ENCODE measurements at places on chromosomes 1 and 21. TPM values are rescaled to one million over a fixed set of nuclear protein-coding genes. Genes with fewer than 3 reads are reported as not detected.

SOX13 gene
- polyA plus RNA-seq: not detected

EXO1 gene
- polyA plus RNA-seq: 0.44 TPM

TAF12 gene
- polyA plus RNA-seq: 47.2 TPM

GRCh38 chr1:244318512-244318911 is 133.2 kb downstream of the ADSS2 start:
- no peaks in the 10 kb centered on the region for H3K27me3 ChIP-seq
- peak overlapping the region; percentile 76 for H3K27ac ChIP-seq
- DNase-seq: no peak
- no peak overlapping the region for H3K4me3 ChIP-seq
- H3K36me3 ChIP-seq: no peaks in the 10 kb centered on the region

DNA sequence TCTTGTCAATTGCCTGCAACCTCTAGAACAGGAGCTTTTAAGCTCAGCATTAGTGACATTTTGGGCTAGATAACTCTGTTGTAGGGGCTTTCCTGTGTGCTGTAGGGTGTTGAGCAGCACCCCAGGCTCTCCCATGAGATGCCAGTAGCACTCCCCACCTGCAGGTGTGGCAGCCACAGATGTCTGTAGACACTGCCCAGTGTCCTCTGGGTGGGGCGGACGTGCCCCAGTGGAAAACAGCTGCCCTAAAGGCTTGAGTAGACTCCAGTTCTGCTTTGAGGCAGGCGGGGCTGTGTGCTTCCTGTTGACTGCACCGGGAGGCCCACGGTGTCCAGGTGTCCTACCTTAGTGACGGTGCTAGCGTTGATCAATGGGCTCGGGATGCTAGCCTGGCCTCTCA is 16.9 kb upstream of the PWP2 start:
- peak overlapping the region; percentile 93 for H3K27ac ChIP-seq
- H3K36me3 ChIP-seq: peaks cover 24% of the 10 kb centered on the region
- H3K27me3 ChIP-seq: no peaks in the 10 kb centered on the region
- H3K4me3 ChIP-seq: peak overlapping the region; percentile 71
- peaks cover 62% of the 10 kb centered on the region for H3K4me1 ChIP-seq

DNA sequence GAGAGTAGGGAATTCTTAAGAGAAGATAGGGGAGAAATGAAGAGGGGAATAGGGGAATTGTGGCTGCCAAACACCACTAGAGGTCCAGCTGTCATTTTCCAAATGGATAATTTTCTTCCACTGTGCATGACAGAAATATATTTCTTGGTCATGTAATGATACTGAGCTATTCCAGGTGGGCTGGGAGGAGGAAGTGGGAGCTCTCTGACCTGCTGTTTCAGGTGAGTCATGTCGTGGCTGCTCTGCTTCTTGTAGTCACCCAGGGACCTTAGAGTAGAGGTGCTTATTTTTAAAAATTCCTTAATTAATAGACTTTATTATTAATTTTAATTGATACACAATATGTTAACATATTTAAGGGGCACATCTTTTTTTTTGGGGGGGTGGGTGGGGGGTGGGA is 11.9 kb downstream of the PDE4B start:
- no peaks in the 10 kb centered on the region for H3K36me3 ChIP-seq
- peaks cover 4% of the 10 kb centered on the region for H3K27me3 ChIP-seq
- no peaks in the 10 kb centered on the region for H3K4me1 ChIP-seq
- H3K27ac ChIP-seq: no peak overlapping the region

- H3K27ac ChIP-seq: no peak overlapping the region
- H3K4me3 ChIP-seq: no peak overlapping the region
- no peaks in the 10 kb centered on the region for H3K27me3 ChIP-seq
These were observed 4.7 kb upstream of the ADARB1 start for GRCh38 chr21:45069711-45070110.

GRCh38 chr21:44762221-44763049 is 39.2 kb downstream of the UBE2G2 start:
- H3K4me3 ChIP-seq: no peak overlapping the region
- H3K36me3 ChIP-seq: no peaks in the 10 kb centered on the region
- DNase-seq: no peak
- H3K27ac ChIP-seq: no peak overlapping the region
- no peaks in the 10 kb centered on the region for H3K27me3 ChIP-seq

Measured in naive B cell (primary cell).